ENCODE measurements at places on chromosomes 11 and 22.

GRCh38 chr22:28175730-28176492, 256.9 kb upstream of the PITPNB start:
- DNase-seq, result no peak

- DNase-seq, result no peak
Measured at GRCh38 chr22:27306771-27307170, 494.8 kb downstream of the MN1 start.

- no peak for DNase-seq
Measured at GRCh38 chr11:18419040-18419439, 6.9 kb downstream of the LDHC start.

DNA sequence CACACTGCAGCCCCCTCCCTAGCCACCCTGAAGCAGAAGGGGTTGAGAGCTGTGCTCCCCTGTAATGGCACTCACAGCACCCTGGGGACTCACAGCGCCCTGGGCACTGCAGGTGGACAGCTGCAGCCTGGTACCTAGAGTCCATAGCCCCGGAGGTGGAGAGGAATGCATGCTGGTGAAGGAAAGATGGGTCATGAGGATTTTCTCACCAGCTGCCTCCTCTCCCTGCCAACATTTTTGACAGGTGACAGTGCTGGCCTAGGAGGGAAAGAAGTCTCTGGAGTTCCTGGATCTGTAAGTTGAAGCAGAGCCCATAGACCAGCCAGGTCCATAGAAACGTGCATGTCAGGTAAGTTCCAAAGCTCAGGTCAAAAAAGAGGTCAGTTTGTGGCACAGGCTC, 330.5 kb downstream of the TENM4 start:
- no peak for DNase-seq

DNA sequence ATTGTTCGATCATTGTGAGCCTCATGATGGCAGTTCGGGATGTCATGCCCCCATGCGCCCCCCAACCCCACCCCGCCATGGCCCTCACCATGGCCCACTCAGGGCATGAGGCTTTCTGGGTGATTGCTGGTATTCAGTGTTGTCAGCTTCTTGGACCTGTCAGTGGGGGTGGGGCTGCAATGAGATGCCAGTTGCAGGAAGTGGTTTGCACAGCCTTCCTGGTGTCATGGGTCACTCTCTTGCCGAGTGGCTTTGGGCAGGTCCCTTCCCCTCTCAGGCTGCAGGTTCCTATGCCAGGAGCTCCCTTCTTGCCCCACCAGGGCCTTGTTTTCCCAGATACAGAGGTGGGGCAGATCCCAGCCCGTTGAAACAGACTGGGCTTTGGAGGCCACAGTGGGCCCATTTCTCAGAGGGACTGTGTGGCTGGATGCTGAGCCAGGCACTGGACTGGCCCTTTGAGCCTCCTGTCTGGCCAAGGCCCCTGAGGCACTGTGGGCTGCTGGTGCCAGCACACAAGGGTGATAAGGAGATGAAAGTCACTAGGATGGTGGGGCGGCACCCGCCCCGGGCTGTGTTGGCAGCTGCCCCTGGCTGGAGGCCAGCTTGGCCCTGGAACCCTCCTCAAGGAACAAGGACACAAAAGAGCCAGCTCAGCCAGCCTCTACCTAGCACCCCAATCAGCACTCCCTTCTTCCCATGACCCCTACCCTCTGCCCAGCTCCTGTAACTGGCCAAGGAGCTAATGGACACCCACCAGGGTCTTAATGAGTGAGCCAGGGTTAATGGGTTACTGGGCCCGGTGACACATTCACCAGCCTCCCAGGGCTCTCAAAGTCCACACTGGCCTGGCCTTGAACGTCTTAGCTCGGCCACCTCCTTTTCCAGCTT, 1.5 kb upstream of the GGT1 start:
- no peak for DNase-seq

- no peak for DNase-seq
Measured at GRCh38 chr11:14872032-14872431, 20.0 kb downstream of the CYP2R1 start.

- DNase-seq, result no peak
Measured at GRCh38 chr11:120908461-120909181, 115.3 kb upstream of the TBCEL start.

DNA sequence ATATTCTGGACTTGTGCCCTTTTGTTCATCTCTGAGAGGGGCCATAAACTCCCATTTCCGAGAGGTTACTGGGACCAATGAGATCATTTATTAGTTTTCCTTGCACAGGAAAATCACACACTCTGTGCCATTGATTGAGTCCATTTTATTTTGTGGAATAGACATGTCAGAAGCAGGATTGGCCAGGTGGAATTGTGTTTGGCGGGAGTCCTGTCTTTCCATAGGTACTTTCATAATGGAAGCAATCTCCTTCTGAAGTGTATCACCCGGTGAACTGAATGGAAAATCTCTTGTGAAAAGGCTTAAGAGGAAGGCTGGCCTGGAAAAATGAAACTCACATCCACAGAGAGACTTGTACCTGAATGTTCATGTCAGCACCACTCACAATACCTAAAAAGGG, 63.0 kb upstream of the PARVG start:
- DNase-seq, result no peak

DNA sequence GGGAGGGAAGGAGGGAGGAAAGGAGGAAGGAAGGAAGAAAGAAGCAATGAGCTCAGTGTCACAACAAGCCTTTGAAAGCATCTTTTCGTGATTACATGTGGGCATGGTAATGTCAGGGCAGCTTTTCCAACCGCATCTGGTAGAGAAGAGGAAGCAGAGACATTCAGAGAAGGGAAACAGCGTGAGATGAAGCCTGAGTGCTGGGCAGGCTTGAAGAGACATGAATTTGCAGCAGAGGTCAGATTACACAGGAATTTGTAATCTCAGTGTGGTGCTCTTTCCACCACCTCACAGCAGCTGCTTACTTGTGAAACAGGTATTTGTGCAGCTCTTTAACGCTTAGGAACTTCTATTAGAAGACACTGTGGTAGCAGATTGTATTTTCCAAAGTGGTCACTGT, 289.5 kb upstream of the C11orf87 start:
- no peak for DNase-seq

DNA sequence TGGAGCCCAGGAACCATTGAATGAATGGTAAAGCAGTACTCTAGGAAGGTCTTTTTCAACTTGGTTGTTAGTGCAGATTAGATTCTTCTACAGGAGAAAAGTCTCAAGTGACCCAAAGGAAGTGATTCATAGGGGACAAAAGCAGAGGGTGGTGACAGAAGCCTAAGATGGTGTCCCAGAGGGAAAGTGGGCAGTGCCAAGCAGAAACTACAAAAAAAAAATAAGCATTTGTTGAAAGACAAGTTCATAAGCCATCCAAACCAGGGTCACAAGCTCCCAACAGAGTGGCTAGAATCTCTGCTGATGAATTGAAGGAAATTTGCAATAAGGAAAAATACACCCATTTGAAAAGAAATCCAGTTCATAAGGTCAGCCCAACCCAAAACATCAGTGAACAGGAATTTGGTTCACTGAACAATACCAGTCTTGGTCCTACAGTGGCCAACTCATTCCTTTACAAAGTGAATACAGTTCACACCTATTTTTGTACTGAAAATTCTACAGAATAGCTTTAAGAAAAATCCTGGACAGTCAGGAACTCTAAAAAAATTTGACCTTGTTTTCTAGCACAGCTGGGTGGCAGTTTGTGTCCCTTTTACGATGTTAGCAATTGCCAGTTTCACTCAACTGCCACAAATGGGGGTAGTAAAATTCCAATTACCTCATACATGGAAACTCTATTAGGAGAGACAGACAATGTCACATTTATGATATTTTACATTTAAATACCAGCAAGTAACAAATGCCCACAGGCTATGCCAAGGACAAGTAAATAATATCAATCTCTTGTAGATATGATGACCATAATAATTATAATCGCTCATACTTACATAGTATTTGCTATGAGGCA, 21.6 kb upstream of the NUP160 start:
- DNase-seq, result no peak

GRCh38 chr11:13687271-13687670, 18.8 kb downstream of the FAR1 start:
- no peak for DNase-seq

GRCh38 chr22:30282616-30283046, 6.7 kb downstream of the CASTOR1 start:
- DNase-seq, result no peak

DNA sequence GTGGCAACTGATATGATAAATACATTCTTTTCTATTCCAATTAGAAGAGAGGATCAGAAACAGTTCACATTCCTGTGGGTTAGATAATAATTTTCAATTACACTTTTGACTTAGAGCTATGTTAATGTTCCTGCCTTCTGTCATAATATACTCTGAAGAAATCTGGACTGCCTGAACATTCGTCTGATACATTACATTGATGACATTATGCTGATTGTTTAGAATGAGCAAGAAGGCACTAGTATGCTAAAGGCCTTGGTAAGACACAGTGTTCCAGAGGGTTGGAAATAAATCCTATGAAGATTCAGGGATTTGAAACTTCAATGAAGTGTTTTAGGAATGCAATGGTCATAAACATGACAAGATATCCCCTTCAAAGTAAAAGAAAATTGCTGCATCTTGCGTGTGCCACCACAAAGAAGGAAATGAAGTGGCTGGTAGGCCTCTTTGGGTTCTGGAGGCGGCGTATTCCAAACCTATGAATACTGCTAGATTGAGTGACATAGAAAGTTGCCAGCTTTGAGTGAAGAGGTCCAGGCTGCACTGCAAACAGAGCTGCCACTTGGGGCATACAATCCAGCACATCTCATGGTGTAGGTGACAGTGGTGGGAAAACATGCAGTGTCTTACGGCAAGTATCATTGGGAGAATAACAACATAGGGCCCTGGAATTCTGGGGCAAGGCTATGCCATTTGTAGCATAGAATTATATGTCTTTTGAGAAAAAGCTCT, 21.2 kb upstream of the PDE3B start:
- DNase-seq, result no peak

DNA sequence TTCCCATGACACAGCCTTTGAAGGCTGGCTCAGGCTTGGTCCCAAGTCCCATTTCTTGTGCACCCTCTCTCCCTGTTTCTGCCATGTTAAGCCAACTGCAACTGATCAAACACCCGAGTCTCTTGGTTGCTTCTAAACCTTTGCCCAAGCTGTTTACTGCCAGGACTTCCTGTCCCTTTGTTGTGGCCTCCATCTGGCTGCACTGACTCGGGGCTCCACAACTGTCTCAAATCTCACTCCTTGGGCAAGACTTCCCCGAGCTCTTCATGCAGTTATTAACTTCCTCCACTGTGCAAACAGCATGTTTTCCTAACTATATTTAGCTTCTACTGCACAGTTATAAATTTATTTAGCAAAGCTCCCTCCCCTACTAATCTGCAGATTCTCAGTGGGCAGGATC, 4.3 kb downstream of the VPREB1 start:
- no peak for DNase-seq

GRCh38 chr22:35342390-35342789, 38.5 kb upstream of the HMOX1 start:
- no peak for DNase-seq

- no peak for DNase-seq
Measured at GRCh38 chr22:24463071-24463760, 31.9 kb upstream of the UPB1 start.

GRCh38 chr11:108559904-108560303, 33.7 kb downstream of the EXPH5 start:
- no peak for DNase-seq

DNA sequence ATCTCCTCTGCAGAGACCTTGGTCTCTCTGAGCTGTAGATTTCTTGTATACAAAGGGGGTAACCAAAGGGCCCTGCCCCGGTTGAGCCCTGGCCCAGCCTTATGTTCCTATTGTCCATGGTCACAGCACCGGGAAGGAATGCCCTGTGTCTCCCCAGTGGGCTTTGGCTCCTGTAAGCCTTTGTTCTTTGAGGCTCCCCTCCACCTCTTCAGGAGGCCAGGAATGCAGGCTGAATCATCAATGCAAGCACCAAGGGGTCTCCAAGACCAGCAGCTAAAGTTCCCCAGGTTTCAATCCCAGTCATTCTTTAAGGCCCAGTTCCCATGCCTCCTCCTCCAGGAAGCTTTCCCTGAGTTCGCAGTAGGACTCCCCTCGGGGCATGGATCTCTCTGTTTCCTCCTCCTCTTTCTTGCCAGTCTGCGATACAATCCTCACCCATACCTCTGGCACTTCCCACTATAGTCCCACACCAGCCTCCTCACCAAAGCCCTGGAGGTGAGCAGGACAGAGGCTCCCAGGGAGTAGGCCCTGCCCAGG, 29.2 kb upstream of the KLHL35 start:
- DNase-seq, result no peak

- no peak for DNase-seq
Measured at GRCh38 chr22:48896766-48897644, 930.7 kb downstream of the BRD1 start.

- no peak for DNase-seq
Measured at GRCh38 chr11:72039856-72040401, 40.4 kb downstream of the NUMA1 start.

- DNase-seq, result no peak
Measured at GRCh38 chr11:120065176-120065575, 72.7 kb downstream of the TRIM29 start.

DNA sequence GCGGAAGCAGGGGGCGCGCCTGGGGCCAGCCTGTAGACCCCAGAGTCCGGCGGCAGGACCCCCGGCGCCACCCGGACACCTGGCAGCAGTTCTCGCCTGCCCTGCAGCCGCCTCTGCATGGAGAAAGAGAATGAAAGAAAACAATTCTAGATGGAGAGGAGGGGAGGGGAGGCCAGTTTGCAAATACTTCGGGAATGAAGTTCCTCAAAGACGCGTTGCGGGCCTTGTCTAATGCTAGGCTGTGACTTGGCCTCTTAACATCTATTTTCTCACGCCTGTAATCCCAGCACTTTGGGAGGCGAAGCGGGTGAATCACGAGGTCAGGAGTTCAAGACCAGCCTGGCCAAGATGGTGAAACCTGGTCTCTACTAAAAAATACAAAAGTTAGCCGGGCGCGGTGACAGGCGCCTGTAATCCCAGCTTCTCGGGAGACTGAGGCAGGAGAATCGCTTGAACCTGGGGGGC, 2.1 kb upstream of the BARX2 start:
- no peak for DNase-seq

- DNase-seq, result no peak
Measured at GRCh38 chr11:45157247-45158209, 11.1 kb downstream of the PRDM11 start.
